Amniotic stem cell (primary cell): ENCODE measurements at places on chromosomes 13 and 19.

DNA sequence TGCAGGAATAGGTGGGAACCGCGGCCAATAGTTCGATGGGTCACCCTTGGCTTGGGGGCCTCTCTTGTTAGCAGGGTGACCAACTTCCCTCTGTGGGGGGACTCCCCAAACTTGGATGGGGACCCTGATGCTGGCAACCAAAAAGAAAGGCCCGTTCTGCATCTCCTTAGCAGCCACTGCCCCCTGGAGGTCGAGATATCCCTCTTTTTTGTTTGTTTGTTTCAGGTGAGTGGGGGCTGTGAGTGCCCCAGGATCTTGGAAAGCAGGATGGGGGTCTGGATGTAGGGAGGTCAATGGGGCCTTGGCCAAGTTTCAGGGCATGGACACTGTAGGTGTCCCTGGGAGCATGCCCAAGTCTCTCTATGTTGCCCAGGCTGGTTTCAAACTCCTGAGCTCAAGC is 7.7 kb upstream of the CRTC1 start:
- DNase-seq = no peak

- no peak for DNase-seq
Measured at GRCh38 chr13:52933099-52933498, 84.7 kb upstream of the PCDH8 start.

GRCh38 chr19:10936661-10937084 is 8.1 kb downstream of the TIMM29 start:
- DNase-seq = peak; percentile 74

DNA sequence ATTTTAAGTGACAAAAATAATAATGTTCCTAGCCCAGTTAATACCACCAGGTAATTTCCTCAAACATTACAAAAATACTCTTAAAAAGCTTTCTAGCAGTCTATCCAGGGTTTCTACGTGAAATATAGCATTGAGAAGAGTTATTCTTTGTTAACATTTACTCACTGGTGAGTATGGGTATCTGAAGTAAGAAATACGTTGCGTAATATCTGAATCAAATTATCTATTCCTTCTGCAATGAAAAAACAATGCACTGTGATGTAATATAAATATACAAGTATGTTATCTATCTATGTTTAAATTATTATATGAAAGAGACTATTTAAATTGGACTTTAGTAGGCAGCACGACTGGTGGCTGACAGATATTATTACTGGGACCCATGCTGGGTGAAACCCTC is 5.7 kb upstream of the IGFL2 start:
- no peak for DNase-seq

DNA sequence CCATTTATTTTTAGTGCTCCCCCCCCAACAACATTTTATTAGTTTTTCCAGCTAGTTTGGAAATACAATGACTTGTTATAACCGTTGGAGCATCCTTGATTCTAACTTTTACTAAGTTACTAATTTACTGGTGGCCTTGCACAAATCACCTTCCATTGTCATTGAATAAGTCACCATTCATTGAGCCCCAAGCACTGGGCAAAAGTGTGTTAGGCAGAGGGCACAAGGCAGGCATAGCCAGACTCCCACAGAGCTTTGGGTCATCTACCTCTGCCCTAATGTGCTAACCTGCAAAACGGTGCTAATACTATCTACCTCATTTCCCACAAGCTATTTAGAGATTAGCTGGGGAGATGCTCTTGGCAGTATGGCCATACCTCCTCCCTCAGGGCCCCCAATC is 86.8 kb upstream of the RNF113B start:
- no peak for DNase-seq

DNA sequence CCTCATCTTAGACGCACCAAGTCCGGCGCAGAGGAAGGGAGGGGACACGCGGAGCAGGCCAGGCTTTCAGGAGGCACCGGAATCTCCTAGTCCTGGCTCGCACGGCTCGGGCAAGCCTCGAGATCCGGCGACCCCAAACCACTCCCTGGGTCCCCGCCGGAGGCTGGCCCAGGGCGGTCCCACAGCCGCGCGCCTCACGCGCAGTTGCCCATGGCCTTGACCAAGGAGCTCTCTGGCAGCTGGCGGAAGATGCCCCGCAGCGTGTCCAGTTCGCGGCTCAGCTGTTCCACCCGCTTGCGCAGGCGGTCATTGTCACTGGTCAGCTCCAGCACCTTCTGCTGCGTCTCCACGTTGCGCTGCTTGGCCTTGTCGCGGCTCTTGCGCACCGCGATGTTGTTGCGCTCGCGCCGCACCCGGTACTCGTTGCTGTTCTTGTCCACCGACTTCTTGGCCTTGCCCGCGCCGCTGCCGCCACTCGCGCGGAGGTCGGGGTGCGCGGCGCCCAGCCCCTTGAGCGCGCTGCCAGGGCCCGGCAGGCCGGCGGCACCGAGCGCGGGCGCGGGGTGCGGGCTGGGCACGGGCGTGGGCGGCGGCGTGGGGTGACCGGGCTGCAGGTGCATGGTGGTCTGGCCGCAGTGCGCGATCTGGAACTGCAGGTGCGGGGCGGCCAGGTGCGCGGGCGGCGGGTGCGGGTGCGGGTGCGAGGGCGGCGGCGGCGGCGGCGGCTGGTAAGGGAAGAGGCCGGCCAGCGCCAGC is 1.0 kb downstream of the CEBPA start:
- no peak for DNase-seq

- DNase-seq = no peak
Measured at GRCh38 chr19:4523306-4524110, 5.2 kb upstream of the PLIN4 start.

DNA sequence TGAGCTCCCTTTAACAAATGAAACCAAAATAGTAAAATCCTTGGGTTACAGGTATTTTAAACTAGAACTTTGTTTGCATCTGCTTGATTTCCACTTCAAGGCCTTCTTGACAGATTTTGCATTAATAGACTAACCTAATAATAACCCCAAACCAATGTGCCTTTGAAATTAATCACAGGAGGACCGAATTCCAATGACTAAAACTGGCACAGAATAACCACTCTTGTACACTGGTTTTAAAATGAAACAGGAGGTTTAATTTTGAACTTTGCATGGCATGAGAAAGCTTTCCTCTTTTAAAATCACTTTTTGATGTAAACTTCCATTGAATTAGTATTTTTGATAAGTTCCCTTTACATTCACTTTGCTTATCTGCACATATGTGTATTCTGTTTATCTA is 269.6 kb downstream of the SLITRK5 start:
- DNase-seq = no peak

DNA sequence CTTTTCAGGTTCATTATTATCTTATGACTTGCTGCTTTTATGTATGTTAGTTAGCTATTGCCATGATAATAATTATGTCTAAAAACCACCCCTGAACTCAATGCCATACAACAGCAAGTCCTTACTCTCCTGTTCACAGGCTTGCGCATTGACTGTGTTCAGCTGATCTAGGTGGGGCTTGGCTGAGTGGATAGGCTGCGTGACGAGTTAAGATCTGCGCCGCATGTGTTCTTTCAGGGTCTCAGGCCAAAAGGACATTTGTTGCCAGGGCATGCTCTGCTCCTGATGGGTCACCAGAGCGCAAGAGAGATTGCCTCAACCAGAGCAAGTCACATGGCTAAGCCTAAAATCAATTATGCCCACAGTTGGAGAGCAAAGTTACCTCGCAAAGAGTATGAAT is 859 bp downstream of the ZNF568 start:
- DNase-seq = no peak

DNA sequence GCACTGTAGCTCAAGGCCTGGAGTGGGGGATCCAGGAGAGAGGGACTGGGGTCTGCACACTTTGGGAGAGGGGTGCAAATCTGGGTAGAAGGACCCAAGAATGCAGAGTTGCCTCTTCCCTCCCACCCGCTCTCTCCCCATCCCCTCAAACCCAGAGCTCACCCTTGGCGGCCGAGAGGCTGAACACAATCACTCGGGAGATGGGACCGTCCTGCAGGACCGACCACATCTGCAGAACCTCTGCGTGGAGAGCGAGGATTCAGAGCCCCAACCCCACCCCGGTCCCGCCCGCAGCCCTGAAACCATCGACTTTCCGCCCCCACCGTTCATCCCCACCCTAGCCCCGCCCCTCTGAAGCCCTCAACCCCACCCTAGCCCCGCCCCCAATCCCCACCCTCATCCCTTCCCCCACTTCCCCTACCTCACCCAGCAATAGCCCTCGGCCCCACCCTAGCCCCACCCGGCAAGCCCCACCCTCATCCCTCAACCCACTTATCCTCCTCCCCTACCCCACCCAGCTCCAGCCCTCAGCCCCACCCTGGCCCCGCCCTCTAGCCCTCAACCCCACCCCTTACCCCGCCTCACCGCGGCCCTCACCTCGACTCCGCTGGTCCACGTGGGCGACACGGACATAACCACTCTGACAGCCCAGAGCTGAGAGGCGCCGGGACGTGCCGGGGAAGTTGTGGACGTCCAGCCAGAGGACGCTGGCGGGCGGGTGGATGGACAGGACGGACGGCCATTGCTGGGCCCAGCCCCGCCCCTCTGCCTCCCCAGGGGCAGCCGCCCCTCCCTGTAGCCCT is 4.1 kb downstream of the KPTN start:
- no peak for DNase-seq

- DNase-seq = no peak
Measured at GRCh38 chr13:38173403-38173802, 176.2 kb upstream of the UFM1 start.

- no peak for DNase-seq
Measured at GRCh38 chr19:489418-490196, 6.7 kb upstream of the MADCAM1 start.

DNA sequence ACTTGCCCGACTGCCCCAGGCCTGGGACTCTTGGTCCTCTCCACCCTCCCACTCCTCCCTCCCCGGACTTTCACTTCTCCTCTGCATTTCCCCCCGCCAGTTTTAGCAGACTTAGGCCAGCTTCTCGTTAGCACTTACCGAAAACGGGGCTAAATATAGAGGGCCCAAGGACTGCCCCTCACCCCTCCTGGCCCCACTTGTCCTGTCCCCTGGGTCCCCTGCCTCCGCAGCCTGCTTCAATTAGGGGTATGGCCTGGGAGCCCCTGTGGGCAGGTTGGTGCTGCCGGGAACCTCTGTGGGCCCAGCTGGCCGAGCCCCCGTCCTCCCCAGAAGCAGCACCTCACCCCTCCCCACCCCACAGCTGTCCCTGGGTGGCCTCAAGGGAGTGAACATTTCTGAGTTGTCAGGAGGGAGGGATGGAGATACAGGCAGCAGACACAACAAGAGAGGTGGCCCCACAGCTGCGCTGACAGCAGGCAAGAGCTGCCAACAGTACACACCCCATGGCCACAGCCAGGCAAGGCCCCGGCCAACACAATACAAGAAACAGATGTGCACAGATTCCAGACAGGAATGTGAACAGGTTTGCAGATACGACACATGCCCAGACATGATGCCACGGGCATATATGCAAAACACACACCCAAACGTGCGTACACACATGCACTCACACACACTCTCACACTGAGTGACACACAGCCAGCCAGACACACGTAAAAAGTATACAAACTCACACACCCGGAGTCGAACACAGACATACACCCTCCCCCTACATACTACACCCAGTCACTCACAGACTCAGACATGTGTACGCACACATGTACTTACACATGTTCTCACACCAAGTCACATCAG is 2.6 kb downstream of the POU2F2 start:
- DNase-seq = no peak

GRCh38 chr19:45901432-45901911 is 941 bp downstream of the MYPOP start:
- DNase-seq = peak; percentile 11

DNA sequence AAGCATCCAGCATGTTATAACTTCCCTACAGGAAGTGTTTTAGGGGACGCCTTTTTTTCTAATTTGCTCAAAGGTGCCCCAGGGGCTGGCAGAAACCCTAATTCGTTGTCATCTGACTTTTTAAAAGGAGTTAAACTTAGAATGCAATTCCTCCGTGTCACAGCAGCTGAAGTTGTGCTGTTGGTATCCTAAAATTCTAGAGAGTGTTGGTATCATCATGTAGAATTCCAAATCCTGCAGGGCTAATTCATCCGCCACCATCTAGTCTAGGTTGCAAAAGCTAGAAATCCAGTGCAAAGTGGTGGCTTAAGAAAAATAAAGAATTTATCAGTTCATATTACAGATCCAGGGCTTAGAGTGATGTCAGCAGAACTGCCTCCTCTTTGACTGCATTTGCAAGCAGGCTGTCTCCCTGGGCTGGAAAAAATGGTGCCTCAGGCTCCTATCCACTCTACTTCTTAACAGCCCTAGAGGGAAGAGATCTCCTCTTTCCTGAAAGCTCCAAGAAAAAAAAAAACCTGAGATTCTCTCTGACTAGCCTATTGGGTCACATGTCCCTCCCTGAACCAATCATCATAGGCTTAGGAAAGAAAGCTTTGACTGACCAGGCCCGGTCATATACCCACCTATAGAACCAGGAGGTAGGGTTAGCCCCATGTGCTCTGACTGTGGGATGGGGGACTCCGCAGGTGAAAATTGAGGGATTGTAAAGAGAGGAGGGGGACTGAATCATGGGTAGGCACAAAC is 73.0 kb downstream of the MAP4K1 start:
- DNase-seq = no peak

DNA sequence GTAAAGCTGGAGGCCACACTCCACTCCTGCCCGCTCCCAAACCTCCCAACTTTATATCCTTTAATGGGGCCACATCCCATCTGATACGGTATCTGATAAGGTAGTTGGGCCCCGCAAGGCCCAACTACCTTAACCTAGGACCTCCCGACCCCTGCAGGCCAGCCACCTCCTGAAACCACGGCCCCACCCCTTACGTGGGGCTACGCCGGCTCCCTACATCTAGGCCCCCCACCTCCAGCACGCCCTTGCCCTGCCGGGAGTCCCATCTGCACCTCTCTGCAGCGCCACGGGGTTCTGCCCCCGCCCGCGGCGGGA is 2.2 kb downstream of the IGFLR1 start:
- no peak for DNase-seq

GRCh38 chr19:30167206-30167868 is 204.8 kb upstream of the ZNF536 start:
- no peak for DNase-seq

GRCh38 chr19:51111606-51112005 is 3.4 kb upstream of the CTU1 start:
- DNase-seq = no peak

DNA sequence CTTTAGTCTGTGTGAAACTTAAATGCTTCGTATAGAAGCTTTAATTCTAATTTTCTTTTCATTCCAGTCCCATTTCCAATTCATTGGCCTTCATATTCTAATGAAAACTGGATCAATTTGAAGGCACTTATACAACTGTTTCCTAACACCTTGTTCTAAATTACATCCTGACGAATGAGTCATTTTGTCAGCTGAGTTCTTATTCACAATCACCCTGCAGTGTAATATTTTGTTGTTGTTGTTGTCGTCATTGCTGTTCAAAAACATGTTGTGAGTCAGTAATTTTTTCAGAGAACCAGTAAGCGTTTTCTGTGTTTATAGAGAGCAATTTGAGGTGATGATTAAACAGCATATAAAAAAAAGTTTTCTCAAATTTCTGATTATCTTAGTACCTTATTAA is 290.0 kb downstream of the PCDH9 start:
- DNase-seq = no peak
